ENCODE measurements at places on chromosomes 2 and 18. TPM values are rescaled to one million over a fixed set of nuclear protein-coding genes. Genes with fewer than 3 reads are reported as not detected.

DNA sequence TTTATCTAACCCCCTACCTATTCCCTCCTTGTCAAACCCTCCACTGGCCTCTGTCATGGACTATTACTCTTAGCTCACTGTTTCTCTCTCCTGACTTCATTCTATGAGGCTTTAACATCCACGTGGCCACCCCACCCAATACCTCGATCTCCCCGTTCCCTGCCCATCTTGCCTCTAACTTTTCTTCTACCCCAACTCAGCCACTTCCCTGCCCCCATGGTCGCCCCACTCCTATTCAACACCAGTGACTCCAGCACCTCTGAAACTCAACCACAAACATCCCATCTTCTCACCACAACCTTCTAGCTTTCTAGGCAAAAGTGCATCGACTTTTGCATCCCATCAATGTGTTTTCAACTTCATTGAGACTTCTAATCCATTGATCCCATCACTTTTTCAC, 94.2 kb upstream of the EPAS1 start:
- DNase-seq, result no peak

DNA sequence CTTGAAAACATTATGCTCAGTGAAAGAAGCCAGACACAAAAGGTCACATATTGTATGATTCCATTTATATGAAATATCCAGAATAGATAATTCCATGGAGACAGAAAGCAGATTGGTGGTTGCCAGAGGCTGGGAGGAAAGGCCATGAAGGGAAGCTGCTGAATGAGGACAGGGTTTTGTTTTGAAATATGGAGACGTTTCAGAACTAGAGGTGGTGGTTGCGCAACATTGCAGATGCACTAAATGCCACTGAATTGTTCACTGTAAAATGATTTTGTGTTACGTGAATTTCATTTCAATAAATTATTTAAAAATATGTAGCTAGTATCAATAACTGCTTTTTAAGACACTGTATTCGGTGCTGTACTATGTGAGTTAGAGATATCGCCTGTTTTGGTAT, 101.7 kb upstream of the ZNF236 start:
- no peak for DNase-seq

DNA sequence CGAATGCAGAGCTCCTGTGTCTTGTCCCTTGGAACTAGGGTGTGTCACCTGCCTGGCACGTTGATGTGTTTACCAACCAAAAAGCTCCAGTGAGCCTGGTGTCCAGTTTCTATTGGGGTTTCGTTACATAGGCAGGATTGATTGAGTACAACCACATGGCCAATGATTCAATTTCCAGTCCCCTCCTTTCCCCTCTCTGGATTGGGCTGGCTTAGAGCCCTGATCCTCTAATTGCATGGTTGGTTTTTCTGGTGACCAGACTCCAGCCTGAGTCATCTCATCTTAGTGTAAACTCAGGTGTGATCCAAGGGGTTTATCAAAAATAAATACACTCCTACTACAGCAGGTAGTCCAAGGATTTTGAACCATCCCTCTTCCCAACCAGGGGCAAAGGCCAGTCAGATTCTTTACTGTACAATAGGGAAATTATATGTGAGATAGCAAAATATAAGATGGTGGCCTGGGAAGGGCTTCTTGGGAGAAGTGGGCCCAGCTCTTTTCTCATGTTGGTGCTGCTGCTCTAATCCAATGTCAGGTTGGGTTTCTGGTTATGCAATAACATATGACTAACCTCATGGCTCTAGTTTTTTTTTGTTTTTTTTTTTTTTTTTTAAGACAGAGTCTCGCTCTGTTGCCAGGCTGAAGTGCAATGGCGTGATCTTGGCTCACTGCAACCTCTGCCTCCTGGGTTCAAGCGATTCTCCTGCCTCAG, 64.7 kb upstream of the MGAT5 start:
- DNase-seq, result no peak

- DNase-seq, result no peak
These were observed 1385.4 kb upstream of the PIK3C3 start for GRCh38 chr18:40569605-40570004.

DNA sequence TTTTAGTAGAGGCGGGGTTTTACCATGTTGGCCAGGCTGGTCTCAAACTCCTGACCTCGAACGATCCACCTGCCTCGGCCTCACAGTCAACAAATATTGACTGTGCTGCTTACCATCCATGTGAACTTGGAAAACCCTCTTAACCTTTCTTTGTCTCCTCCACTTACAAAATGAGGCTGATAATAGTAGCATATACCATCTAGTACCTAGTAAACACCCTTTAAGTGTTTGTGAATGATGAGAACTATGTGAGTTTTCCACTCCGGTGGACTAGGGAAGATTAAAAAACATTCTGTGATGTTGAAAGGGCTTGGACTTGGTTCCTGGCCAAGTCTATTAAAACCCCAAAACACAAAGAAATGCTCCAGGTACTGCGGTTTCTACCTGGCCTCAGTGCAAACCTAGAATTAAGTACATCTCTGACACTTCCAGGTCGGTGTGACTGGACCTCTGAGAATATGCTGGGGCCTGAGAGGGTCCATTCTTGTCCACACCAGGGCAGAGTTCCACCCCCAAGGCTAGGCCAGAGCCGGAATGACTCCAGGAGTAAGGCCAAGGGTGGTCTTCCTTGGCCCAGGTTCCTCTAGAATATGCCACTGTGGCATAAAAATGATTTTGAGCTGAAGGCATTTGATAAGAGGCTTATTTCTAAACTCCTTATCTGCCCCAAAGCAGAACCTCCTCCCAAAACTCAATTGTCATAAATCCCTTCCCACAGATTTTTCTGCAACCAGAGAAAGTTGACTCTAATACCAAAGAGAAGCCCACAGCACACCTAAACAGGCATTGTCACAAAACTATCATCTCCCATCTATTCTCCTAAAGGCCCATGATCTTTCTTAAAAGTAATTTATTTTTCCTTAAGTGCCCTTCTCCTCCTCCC, 217.5 kb downstream of the TGIF1 start:
- DNase-seq, result no peak

DNA sequence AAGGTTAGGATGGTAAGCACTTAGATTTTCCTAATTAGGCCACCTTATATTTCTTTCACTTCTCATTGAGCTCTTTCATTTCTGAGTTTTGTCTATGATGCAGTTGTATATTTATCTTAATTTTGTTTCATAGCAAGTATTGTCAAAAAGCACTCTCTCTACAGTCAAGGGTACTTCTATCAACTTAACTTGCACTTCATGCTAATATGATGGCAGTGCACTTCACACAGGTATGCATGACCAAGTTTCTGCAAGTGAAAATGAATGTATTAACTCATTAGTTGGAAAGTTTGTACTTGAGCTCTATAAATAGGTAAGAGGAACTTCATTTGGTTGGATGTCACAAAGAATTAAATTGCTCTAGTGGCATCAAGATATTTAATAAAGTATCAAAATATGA, 51.5 kb upstream of the CDH19 start:
- DNase-seq, result no peak

DNA sequence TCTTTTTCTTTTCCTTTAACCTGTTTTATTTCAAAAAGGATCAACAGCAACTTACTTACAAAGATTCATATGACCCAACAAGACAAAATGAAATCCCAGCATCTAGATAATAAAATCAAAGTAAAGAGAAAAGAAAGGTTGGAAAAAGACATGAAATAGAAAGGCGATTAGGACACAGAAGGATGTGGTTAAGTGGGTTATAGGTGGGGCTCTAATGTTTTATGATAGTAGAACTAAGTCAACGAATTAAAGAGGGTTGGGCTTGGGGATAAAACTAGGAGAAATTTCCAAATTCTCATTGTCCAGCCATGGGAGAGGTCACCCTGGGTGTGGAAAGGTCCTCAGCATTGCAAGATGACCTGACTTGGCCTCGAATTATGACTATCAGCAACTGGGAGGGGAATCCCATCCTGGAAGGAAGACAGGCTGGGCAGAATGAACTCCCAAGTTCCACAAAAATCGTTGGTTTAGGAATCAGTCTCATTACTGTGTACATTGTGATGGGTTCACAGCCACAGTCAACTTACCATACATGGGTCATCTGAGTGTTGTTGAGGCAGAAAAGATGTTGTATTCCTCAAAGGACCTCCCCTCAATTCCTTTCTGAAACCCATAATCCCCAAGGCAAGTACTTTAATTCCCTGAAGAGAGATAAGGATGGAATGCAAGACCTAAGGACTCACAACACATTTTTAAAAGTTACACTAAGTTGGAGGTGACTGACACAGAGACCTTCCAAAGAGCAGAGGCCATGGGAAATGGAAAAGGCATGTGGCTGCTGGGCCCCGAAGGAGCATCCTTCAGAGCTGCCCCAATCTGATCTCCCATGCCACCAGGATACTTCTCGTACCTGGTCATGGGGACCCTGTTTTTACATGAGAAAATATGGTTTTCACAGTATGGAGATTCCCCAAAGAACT, 167.6 kb downstream of the UXS1 start:
- DNase-seq, result no peak

DNA sequence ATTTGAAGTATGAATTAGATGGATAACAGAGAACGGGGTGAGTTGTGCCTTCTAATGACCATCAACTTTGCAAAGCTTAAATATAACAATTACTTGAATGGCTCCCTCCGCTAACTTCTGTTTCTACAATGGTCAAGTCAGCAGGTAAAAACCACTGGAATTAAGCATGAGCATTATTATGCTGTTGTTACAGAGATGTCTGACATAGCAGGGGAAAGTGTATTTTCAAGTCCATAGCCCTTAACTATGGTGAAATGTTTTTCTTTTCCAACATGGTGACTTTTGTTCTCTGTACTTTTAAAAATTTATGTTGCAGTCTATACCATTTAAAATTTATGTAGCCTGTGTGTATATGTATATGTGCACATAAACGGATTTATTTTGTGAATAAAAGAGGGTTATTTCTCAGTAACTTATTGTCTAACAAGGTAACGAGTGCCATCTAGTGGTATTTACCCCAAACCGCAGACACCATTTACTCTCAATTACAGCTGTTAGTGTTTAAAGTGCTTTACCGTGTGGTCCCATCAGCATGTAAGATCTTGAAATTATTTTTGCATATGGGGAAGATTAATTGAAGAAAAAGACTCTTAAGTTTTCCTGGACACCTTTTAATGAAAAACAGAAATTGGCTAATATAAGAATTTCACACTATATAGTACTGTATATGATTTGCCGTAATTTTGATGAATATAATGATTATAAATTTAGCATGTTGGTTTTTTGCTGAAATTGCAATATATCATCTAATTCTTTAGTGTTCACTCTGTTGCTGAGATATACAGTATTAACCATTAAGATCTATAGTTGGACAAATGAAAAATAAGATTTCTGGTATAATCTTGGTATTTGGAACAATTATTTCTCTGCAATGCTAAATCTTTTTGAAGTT, 78.2 kb downstream of the UBE2E3 start:
- DNase-seq, result no peak

- DNase-seq, result no peak
These were observed 72.3 kb upstream of the CCDC68 start for GRCh38 chr18:55031576-55031975.

DNA sequence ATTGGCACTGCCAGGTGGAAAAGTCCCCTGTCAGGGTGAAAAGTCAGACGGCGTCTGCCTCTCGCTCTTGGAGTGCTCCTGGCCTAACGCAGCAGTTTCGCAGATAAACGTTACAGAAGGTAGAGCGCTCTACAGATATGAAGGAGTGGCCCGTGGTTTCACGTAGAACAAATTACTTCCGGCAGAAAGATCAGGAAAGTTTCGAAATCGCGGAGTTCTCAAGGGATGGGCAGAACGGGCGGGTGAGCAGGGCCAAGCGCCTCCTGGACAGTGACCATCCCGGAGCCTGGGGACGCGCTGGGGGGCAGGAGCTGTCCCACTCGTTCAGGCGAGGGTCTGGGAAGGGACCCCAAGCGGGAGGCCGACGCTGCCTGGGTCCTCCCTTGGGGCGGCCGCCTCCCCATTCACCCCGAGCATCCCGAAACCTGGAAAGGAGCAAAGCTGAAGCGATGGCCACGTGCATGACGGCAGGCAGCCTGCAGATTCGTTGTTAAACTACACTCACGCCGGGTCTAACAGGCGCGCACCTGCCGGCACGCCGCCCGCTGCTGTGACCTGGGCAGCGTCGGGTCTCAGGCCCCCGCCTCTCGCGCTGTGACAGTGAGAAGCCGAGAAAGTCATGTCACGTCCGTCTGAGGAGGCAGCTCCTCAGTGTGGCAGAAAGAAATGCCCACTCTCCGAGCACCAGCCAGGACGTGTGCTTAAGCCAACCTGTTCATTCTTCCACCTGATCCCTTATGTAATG, 122.9 kb upstream of the SALL3 start:
- no peak for DNase-seq

- DNase-seq, result peak; percentile 32
These were observed 31.8 kb downstream of the KLF7 start for GRCh38 chr2:207133820-207134519.

The LIPT1 gene
- 2.1 TPM for polyA plus RNA-seq

The SRD5A2 gene
- 0.04 TPM for polyA plus RNA-seq

Data from keratinocyte (primary cell).